ENCODE measurements at places on chromosomes 3 and 15. TPM values are rescaled to one million over a fixed set of nuclear protein-coding genes. Genes with fewer than 3 reads are reported as not detected.
A peak's percentile ranks its signal among the peaks of the same experiment; 100 is the strongest.

- peak; percentile 86 for DNase-seq
Observed at GRCh38 chr3:126438746-126439145, 36.9 kb downstream of the ZXDC start.

GRCh38 chr15:90154861-90155626 is 46.1 kb upstream of the SEMA4B start:
- DNase-seq: no peak

KLHL6 gene
- total RNA-seq: 5.7 TPM

CKMT1A gene
- 2.6 TPM for total RNA-seq

DNA sequence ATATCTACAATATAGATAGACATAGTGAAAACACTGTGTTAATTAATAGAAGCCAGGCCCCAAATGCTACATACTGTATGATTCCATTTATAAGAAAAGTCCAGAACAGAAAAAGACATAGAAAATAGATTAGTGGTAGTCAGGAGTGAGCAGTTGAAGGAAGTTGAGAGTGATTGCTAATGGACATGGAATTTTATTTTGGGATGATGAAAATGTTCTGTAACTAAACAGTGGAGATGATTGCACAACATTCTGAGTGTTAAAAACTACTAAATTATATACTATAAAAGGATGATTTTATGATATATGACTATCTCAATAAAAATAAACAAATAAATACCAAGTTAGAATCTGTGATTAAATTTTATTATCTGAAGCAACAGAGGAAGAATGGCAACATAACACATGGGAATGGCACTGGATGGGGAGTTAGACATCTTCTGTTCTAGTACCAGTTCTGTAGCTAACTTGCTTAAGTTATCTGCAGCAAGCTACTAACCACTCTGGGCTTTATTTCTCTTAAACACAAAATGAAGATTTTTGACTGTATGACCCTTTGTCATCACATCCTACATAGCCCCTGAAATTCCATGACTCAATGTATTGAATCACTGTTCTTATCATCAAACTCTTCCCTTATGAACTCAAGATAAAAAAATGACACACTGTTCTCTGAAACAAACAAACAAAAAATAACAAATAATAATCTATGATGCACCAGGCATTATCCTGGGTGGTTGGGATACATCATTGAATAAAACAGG is 612.7 kb downstream of the TBL1XR1 start:
- no peak for DNase-seq

- no peak for DNase-seq
Observed at GRCh38 chr15:60713119-60714084, 234.5 kb upstream of the ICE2 start.

DNA sequence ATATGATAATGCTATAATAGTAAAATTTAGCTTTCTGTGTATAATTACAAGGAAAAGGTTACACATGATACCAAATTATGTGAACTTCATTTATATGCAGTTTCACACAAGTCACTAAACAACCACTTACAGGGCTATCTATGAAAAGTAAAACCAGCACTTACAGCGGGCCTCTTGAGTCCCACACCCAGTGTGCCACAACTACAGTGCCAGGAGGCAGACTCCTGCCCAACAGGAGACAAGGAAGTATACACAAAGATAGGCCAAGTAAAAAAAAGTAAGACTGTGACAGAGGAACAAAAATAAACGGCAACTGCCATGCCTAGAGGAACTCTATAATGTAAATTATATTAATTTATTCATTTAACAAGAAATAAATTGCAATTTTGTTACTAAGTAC is 53.4 kb upstream of the NEK10 start:
- no peak for DNase-seq

DNA sequence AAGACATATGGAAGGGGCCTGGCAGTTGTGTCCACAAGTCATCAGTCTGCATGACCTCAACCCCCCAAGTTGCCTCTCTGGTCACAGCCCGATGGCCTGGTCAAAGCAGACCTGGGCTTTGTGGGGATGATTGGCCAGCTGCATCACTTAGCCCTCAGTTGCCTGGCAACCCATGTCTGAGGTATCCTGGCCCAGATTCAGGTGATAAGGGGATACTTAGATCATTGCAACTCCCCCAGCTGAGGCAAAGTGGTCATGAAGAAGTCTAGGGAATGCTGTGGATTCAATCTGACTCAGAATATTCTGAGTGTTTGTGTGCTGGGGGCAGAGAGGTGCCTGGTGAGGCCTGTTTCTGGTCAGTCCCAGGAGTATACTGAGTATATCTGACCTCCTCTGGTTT is 5.0 kb downstream of the GPR156 start:
- no peak for DNase-seq

- DNase-seq: no peak
Observed at GRCh38 chr3:50807266-50807665, 132.5 kb downstream of the DOCK3 start.

DNA sequence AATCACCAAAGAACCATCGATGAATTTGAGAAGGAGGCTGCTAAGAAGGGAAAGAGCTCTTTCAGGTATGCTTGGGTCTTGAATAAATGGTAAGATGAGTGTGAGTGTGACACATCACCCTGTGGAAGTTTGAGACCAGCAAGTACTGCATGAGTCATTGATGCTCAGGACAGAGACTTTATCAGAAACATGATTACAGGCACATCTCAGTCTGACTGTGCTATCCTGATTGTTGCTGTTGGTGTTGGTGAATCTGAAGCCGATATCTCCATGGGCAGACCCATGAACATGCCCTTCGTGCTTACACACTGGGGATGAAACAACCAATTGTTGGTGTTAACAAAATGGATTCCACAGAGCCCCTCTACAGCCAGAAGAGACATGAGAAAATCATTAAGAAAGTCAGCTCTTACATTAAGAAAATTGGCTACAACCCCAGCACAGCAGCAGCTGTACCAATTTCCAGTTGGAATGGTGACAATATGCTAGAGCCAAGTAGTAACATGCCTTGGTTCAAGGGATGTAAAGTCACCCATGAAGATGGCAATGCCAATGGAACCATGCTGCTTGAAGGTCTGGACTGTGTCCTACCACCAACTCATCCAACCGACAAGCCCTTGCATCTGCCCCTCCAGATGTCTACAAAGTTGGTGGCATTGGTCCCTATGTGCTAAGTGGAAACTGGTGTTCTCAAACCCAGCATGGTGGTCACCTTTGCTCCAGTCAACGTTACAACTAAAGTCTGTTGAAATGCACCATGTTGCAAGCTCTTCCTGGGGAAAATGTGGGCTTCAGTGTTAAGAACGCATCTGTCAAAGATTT is 20.5 kb downstream of the TM4SF4 start:
- DNase-seq: no peak

DNA sequence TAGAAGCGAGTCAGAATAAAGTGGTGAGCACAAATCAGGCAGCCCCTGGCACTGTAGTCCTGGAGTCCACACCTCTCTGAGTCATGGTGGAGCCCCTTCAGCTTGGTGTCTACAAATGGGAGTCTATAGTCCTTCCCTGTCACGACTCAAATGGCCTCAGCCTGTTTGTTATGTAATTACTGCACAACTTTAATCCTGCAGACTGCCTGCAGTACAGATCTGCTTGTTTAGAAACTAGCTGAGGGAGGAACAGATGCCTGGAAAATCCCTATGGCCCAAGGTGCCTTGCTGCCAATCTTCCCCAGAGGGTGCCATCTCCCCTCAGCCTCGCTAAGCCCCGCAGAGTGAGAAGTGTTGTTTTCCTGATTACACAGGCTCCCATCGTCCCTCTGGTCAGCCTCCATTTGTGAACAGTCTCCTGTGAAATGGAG is 3.9 kb upstream of the CXCR6 start:
- DNase-seq: peak; percentile 55

CSTA gene
- 28.7 TPM for total RNA-seq

DNA sequence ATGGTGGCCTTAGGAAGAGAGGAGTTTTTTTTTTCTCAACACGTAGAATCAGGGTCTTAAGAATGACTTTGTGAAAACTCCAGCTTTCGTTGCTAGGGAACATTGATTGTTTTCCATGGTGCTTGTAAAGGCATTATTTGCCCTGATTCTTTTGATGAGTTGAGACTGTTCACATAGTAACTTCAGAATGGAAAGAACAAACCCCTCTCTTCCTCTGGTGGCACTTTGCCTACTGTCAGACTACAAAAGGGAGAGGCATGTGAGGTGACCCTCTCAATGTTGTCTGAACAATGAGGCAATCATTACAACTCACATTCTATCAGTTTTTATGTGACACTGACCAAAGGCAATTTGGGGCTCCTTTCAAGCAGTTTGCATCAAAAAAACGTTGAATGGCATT is 477.8 kb downstream of the FGF12 start:
- no peak for DNase-seq

- DNase-seq: no peak
Observed at GRCh38 chr3:32002561-32003368, 21.2 kb downstream of the ZNF860 start.

- no peak for DNase-seq
Observed at GRCh38 chr3:183265834-183266417, 12.9 kb downstream of the B3GNT5 start.

- DNase-seq: no peak
Observed at GRCh38 chr15:90547540-90547939, 17.8 kb downstream of the CRTC3 start.

KCNMB2 gene
- not detected for total RNA-seq

P2RY14 gene
- total RNA-seq: 1.4 TPM

Data from mesenteric fat pad (tissue), 1 donor.